ENCODE measurements at places on chromosomes 11 and 22.

- no peak for DNase-seq
Measured at GRCh38 chr11:119591836-119592310, 137.1 kb downstream of the NECTIN1 start.

GRCh38 chr22:29134448-29134847 is 61.6 kb downstream of the KREMEN1 start:
- no peak for DNase-seq

DNA sequence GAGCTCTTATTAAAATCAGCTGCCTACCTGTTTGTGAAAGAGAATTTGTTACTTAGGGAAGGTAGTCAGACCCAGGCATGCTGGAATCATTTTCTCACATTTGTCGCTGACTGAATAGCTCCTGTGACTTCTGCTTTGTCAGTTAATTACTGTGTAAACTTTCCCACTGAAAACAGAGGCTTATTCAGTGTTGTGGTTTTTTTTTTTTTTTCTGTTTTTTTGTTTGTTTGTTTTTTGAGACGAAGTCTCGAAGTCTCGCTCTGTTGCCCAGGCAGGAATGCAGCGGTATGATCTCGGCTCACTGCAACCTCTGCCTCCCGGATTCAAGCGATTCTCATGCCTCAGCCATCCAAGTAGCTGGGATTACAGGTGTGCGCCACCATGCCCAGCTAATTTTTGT is 5.6 kb upstream of the LDLRAD3 start:
- no peak for DNase-seq

- DNase-seq, result no peak
Measured at GRCh38 chr22:27011717-27012116, 354.3 kb downstream of the MIAT start.

- DNase-seq, result no peak
Measured at GRCh38 chr11:60872961-60873524, 5.7 kb downstream of the ZP1 start.

GRCh38 chr22:16783453-16783852 is 41.8 kb downstream of the XKR3 start:
- DNase-seq, result no peak

DNA sequence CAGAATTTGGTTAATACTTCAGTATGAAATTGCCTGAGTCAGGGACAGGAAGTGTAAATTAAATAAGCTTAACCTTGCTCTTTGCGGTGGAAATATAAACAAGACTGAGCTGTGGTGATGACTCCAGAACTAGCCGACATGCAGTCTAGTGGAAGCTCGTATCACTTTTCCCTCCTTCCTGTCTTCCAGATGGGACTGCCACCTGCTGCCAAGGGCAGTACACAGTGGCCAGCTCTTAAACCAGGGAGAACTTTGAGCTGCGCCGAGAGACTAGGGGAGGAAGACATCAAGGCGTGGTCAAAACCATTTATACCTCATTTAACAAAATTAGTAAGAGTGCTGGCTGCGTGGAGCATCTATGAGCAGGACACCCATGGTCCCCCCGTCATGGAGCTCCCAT is 31.3 kb upstream of the CTTN start:
- DNase-seq, result no peak

DNA sequence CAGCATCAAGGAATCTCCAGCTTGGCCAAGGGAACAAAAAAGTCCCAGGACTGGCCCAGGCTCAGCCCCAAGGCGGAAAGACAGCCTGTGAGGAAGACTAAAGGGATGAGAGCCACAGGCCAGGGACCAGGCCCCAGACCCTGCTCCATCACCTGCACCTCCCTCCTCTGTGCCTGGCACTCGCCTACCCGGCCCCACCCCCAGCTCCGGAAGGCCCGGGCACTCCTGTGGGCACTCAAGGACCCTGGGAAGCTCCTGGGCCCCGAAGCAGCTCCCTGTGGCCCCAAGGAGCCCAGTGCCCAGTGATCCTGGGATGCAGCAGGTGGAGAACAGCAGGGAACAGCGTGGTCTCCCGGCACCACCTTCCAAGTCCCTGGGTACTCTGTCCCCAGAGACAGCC is 18.2 kb downstream of the ELFN2 start:
- no peak for DNase-seq

- peak; percentile 88 for DNase-seq
Measured at GRCh38 chr11:44112091-44112821, 16.8 kb downstream of the EXT2 start.

GRCh38 chr11:33885338-33886005 is 6.4 kb downstream of the LMO2 start:
- no peak for DNase-seq

DNA sequence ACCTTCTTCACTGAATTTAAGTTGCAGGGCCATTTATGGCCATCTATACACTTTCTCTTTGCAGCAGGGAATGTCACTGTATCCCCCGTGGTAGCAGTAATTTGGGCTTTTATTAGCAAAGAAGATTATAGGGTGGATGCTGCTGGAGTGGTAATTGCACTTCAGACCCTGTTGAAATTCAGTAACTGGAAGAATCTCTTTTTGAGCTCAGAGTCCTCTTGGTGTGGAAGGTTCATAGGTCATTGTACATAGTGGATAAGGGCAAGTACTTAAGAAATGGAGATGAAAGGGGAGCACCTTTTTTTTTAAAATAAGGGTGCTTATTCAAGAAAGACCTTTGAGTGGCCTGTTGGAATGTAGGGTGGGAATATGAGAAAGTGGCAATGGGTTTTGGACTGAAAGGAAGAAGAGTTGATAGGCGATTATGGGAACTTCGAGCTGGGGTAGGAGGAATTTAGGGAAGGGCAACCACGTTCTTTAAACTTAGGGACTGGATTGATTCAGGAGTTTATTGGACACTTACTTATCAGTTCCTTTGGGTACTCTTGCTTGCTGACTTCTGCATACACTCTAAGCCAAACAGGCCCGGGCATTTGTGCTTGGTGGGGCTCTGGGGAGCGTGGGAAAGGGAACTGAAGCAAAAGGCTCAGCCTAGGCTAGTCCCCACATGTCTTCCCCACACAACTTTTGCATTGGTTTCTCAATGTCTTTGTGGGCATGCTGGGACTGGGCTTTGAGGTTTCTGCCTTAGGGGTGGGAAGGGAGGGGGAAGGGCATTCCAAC is 26.5 kb downstream of the CTNND1 start:
- DNase-seq, result peak; percentile 66

- no peak for DNase-seq
Measured at GRCh38 chr11:22163394-22163797, 29.5 kb upstream of the ANO5 start.

DNA sequence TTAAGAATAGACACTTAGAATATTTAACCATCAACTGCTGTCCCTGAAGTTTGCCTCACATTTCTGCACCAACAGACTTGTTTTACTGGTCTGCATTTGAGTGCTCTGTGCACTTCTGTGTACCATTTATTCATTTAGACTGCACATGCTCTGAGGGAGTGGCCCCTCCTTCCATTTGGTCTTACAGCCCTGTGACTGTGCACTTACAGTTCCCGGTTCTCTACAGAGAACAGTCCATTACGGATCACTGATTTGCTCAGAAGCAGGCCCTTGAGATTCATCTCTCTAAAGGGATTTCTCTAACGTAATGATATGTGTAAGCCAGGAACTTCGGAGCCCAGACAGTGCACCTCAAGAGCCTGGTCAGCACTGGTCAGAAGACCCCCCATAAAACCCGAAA is 247.3 kb upstream of the BLID start:
- no peak for DNase-seq

DNA sequence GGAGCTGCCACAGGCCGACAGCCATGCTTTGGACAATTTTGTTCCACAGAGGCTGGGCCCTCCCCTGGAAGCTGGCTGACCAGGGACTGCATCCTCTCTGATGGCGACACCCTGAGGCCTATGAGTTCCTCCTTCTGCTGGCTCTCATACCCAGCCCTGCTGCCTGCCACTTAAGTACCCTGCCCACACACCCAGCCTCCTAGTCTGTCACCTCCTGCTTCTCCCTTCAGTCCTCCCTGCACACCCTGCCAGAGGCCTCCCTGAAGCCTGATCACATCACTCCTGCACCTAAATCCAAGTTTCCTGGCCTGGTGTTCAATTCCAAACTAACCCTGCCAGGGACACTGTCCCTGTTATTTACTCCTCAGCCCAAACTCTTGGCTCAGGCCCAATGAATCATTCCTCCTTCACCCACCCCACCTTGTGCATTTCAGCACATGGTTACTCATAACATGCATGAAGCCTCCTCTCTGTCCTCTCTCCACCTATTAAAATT is 136.7 kb upstream of the NECTIN1 start:
- DNase-seq, result peak; percentile 23

DNA sequence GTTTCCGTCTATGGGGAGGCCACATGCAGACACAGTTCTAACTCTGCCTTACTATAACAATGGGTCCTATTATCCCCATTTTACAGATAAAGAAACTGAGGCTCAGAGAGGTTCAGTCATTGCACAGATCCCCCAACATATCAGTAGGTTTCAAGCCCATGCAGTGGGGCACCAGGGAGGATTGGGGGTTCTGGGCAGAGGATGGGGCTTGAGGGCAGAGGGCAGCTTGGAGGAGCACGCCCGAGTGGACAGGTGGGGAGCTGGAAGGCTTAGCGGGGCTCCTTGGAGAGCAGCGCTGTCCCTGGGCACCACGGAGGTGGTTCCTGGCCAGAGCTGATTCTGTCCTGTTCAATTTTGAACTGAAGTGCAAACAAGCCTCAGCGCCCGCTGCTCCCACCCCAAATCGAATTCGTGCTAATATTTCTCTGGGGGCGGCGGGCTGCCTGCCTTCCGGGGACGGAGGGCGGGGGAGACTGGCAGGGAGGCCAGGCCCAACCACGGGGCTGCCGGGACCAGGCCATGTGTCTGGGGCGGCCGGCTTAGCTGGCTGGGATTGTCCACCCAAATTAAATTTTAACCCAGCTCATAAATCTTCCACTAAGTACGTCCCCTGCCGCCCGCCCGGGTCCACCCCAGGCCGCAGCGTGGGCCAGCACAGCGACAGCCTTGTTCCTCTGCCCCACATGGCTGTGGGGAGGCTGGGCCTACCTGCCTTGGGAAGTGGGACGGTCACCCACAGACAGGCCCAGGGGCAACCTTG is 49.4 kb downstream of the FLRT1 start:
- DNase-seq, result no peak

DNA sequence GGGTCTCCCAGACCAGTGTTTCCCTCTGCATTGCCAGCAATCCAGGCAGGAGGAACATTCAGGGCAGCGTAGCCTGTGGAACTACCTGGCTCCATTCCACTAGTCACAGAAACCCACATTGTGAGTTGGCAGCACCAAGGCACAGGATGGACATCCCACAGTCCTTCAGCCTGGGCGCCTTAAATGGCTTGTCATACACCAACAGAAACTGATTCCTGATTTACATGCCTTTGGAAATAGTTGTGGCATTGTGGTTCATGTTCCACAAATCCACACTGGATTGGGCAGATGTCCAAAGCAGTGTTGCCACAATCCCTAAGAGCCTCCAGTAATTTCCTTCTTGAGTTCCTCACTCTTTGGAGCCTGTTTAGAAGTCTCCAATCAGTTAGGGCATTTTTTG is 225.6 kb downstream of the BLID start:
- DNase-seq, result peak; percentile 57

GRCh38 chr11:22169833-22170232 is 23.1 kb upstream of the ANO5 start:
- peak; percentile 14 for DNase-seq

GRCh38 chr11:66047541-66048365 is 1.2 kb downstream of the GAL3ST3 start:
- DNase-seq, result no peak

GRCh38 chr11:78000193-78000592 is 5.7 kb upstream of the INTS4 start:
- DNase-seq, result peak; percentile 77

- no peak for DNase-seq
Measured at GRCh38 chr22:45429981-45430775, 16.7 kb downstream of the RIBC2 start.

- peak; percentile 70 for DNase-seq
Measured at GRCh38 chr11:64870176-64870892, 8.1 kb downstream of the EHD1 start.

- no peak for DNase-seq
Measured at GRCh38 chr11:134751031-134751585, 339.1 kb upstream of the B3GAT1 start.

DNA sequence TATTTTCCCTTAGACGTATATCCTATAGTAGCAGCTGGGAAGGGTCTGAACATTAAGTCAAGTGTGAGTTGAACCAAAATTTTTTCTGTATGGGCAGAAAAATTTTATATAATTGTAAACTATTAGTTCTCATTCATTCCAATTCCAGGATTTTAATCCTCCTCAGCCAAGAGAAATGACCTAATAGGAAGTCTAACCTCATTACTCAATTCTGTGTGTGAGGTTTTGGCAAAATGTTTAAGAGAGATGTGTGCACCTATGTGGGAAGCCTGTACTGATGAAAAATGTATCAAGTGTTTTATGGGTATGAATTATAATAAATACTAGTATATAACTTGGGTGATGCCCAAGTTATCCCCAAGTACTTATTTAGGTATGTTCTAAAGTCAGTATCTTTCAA is 311.6 kb upstream of the PITPNB start:
- no peak for DNase-seq

- peak; percentile 24 for DNase-seq
Measured at GRCh38 chr22:27719535-27720227, 81.9 kb downstream of the MN1 start.

DNA sequence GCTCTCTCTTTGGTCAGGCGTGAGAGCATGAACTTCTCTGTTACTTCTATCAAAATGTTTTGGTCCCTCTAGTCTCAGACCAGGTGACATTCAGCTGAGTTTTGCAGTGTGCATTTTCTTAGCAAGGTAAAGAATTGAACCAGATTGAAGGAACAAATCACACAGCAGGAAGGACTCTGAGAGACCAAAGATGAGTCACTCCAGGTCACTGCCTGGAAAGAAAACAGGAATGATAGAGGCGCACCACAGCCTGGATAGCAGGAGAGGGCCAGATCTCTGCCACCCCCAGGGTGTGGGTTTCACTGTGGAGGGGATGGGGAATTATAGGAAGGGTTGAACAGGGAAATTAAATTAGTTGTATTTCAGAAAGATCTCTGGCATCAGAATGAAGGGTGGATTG is 788.3 kb downstream of the NTM start:
- DNase-seq, result no peak

DNA sequence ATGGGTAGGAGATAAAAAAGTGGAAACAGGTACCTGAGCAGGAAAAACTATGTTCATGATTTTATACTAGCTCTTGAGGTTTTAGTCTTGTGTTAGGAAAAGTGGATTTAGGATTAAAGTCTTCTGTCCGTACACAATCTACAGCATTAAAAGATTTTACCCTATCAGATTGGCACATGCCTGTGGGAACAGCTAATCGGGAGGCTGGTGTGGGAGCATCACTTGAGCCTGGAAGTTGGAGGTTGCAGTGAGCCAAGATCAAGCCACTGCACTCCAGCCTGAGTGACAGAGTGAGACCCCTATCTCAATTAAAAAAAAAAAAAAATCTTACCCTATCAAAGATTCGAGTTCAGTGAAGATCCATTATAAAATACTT is 12.2 kb upstream of the CRKL start:
- no peak for DNase-seq

GRCh38 chr22:41240377-41241132 is at the start of gene CHADL:
Gene CHADL (minus strand): TSS chr22:41240931. CDS start chr22:41240881, 50 bp downstream.
- peak; percentile 79 for DNase-seq

- no peak for DNase-seq
Measured at GRCh38 chr11:63563201-63564055, at the start of gene PLAAT2. Gene PLAAT2 (minus strand): TSS chr11:63563379. CDS start chr11:63563324, 55 bp downstream.

Measured in tongue (tissue), 3 donors.